ENCODE measurements at places on chromosomes 13 and 19. TPM values are rescaled to one million over a fixed set of nuclear protein-coding genes. Genes with fewer than 3 reads are reported as not detected.

EPSTI1 gene
- total RNA-seq, result not detected

TEX101 gene
- not detected for total RNA-seq

DIRAS1 gene
- total RNA-seq, result 19.9 TPM

ZNF28 gene
- total RNA-seq, result 15.8 TPM

GRCh38 chr13:22757530-22758120 is 423.2 kb upstream of the SGCG start:
- no peaks in the 10 kb centered on the region for H3K4me1 ChIP-seq
- H3K4me3 ChIP-seq, result no peak overlapping the region
- H3K27me3 ChIP-seq, result no peaks in the 10 kb centered on the region
- H3K27ac ChIP-seq, result no peak overlapping the region
- peaks cover 4% of the 10 kb centered on the region for H3K36me3 ChIP-seq

GRCh38 chr13:49502954-49503353 is 7.2 kb downstream of the PHF11 start:
- peak overlapping the region; percentile 14 for H3K27ac ChIP-seq
- H3K27me3 ChIP-seq, result no peaks in the 10 kb centered on the region
- no peak overlapping the region for H3K4me3 ChIP-seq
- H3K36me3 ChIP-seq, result peaks cover 2% of the 10 kb centered on the region

GRCh38 chr13:88303605-88304004 is 632.4 kb downstream of the SLITRK5 start:
- H3K27me3 ChIP-seq, result no peaks in the 10 kb centered on the region
- no peak for DNase-seq
- no peaks in the 10 kb centered on the region for H3K4me1 ChIP-seq
- no peak overlapping the region for H3K27ac ChIP-seq
- no peaks in the 10 kb centered on the region for H3K36me3 ChIP-seq
- no peak overlapping the region for H3K4me3 ChIP-seq

DNA sequence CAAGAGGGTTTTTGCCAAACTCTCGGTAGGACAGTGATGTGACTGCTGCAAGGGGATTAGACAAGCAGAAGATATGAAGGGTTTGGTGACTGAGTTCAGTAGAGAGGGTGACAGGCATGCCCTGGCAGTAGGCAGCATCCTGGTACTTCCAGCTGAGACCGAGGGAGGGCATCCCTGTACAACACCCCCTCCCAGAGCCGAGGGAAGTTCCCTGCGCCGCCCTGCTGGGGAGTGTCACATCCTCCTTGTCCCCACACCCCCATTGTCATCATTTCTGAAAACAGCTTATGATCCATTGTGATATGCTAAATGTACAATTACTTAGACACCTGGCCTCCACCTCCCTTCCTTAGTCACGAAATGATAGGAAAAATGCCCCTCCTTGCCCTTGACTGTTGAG is 14.6 kb downstream of the ZNF544 start:
- H3K4me1 ChIP-seq, result no peaks in the 10 kb centered on the region
- H3K36me3 ChIP-seq, result peaks cover 96% of the 10 kb centered on the region
- DNase-seq, result no peak
- no peak overlapping the region for H3K4me3 ChIP-seq
- no peak overlapping the region for H3K27ac ChIP-seq

All from neural crest cell (in vitro differentiated cells).